ENCODE measurements at places on chromosomes 3 and 15.

GRCh38 chr3:129413687-129414506 is 14.5 kb downstream of the EFCAB12 start:
- no peak for DNase-seq

DNA sequence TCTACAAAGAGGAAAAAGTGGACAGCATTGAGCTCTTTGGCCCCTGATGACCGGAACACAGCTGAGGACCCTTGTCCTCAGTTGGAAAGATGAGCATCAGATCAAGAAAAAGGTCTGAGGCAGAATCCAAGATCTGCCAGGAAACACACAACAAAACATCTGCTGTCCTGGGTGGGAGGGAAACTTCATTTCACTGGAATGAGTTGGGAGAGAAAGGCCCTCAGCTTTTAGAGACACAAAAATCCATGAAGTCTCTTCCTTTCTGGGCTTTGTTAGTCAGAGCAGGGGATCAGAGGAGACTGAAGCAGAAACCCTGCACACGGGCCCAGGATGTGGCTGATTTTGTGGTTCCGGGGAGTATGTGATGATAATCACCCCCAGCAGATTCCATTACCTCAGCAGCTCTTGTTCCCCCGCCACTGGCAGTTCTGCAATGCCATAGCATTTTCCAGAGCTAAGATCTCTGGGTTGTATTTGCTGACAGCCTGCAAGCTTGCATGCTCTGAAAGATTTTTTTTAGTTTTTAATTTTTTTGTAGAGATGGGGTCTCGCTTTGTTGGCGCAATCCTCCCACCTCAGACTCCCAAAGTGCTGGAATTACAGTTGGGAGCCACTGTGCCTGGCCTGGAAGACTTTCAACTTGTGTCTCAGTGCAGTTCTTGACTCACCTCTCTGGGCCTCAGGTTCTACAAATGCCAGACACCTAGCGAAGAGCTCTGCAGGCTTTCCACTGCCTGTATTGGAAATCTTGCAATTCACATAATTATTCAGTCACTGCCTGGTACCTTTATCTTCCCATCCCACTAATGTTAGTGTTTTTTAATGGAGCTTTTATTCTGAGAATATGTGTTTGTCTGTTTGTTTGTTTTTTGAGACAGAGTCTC is 5.8 kb upstream of the TATDN2 start:
- DNase-seq = peak; percentile 91

DNA sequence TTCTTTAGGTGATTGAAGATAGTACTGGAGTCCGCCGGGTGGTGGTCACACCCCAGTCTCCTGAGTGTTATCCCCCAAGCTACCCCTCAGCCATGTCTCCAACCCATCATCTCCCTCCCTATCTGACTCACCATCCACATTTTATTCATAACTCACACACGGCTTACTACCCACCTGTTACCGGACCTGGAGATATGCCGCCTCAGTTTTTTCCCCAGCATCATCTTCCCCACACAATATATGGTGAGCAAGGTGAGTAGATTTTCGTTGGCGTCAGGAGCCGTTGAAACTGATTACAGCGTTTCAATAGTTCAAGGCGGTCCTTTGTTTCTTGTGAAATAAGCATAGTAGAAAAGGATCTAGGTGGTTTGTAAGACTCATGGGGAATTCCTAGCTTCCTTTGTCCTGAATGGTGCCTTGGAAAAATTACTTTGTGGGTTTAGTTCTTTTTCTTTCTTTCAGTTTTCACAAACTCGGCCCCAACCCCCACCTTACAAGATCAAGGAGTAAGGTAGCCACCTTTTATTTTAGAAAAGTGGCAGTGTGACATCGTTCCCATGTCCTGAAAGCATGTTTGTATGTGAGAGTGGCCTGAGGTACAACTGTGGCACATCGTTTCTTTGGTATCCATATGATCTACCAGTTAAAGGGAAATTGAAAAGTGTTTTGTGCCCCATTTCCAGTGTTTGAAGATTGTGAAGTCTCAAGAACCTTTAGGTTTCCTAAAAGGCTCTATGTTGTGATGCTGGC is 200.6 kb downstream of the GHSR start:
- no peak for DNase-seq

DNA sequence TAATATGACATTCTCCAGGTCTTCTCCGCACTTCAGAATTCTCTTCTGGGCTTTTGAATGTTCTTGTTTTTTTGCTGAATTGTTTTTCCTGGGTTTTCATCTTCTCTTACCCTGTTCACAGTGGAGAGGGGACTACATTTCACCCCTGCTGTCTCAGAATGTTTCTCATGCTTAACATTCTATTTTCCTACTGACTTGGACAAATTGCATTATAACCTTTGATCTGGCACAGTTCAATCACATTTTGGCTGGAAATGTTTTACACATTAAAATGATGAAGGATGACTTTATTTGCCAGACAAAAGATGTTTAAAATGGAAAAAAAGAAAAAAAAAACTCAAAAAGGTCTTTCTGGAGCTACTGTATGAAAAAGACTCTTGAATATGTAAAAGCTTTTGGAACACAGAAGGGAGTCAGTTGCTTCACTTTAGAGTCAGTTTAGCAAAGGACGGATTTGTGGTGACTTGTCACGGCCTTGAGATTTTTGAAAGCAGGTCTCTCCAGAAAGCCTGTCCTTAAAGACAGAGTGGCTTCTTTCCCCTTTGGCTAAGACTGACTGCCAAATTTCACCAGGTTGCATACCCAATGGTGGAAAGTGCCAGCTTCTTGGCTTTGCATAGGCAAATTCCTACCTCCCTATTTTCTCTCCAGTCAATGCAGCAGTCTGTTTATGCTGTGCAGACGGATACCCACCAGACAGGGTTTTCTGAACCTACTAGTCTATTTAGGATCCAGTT is 401.0 kb upstream of the TBL1XR1 start:
- DNase-seq = no peak

DNA sequence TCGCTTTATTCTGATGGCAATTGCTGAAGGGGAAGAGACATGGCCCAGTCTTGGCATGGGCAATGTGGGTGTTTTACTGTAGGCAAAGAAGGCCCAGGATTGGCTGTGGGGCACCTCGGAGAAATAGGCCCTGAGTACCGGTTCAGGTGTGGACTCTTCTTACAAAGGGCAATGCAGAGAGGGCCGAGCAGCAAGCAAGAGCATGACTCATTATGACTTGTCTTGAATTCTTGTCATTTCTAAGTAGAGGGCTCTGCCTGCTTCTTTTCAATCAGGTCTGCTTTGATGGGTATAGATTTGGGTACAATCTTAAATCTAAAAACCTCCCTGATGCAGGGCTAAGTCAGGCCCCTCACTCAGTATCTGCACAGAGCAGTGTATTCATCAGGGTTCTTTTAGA is 14.8 kb upstream of the BUB1B start:
- DNase-seq = no peak
